Activated effector memory CD4-positive, alpha-beta T cell treated with Interleukin-2 at 50 U/mL for 16 hours (primary cell): ENCODE measurements at places on chromosomes 5 and 9.
A peak's percentile ranks its signal among the peaks of the same experiment; 100 is the strongest.

DNA sequence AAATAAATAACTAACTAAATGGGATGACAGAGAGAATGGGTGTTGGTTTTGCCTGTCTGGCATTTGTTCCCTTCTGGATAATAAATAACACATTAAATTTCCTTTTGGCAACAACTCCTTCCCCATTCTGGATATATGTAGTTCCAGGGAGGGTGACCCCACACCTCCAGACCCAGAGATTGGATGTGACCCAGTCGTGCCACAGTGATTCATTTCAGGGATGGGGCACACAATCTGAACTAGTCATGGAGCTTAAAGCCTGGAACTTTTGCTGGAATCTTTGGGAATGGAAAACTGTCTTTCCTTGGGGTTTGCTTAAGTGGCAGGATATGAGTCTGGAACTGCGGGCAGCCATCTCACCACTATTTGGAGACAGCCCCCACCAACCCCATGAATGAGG is 11.3 kb downstream of the KLF9 start:
- DNase-seq = no peak

GRCh38 chr5:143115381-143115780 is 288.1 kb downstream of the NR3C1 start:
- DNase-seq = no peak

DNA sequence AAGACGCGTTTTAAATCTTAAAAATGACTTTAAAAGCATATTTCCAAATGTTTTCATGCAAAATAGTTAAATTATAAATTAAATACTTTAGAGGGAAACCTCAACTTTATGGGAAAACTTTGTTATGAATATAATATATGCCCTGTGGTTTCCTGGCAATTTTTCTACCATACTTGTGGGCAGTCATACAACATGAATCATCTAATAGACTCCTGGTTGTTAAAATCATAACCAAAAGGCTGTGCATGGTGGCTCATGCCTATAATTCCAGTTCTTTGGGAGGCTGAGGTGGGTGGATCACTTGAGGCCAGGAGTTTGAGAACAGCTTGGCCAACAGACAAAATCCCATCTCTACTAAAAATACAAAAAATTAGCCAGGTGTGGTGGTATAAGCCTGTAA is 18.2 kb downstream of the ATP10B start:
- no peak for DNase-seq

- DNase-seq = no peak
These were observed 202.7 kb downstream of the ATP10B start for GRCh38 chr5:160649304-160649703.

- no peak for DNase-seq
These were observed 161.4 kb downstream of the SLIT3 start for GRCh38 chr5:169139480-169140050.

GRCh38 chr5:1594357-1595106 is 70.8 kb upstream of the LPCAT1 start:
- peak; percentile 21 for DNase-seq

DNA sequence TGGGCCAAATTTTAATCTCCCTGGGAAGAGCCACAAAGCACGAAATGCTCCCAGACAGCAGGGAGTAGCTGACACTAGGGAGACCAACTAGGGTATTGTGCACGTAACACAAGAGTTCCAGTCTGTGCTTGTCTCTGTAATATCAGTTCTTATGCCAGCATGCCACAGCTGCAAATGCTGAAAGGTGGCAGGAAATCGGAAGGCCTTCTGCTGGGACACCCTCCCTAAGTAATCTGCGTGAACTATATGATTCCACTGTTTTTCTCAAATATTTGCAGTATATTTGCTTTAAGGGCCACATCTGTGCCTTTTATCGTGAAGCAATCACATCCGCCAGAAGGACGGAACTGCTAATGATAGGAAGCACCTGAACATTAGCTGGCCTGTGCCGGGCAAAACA is 12.6 kb downstream of the VLDLR start:
- no peak for DNase-seq

- DNase-seq = peak; percentile 84
These were observed 10.3 kb upstream of the CD180 start for GRCh38 chr5:67206929-67207328.

- DNase-seq = no peak
These were observed 2205.1 kb upstream of the C9orf72 start for GRCh38 chr9:29778281-29778849.

DNA sequence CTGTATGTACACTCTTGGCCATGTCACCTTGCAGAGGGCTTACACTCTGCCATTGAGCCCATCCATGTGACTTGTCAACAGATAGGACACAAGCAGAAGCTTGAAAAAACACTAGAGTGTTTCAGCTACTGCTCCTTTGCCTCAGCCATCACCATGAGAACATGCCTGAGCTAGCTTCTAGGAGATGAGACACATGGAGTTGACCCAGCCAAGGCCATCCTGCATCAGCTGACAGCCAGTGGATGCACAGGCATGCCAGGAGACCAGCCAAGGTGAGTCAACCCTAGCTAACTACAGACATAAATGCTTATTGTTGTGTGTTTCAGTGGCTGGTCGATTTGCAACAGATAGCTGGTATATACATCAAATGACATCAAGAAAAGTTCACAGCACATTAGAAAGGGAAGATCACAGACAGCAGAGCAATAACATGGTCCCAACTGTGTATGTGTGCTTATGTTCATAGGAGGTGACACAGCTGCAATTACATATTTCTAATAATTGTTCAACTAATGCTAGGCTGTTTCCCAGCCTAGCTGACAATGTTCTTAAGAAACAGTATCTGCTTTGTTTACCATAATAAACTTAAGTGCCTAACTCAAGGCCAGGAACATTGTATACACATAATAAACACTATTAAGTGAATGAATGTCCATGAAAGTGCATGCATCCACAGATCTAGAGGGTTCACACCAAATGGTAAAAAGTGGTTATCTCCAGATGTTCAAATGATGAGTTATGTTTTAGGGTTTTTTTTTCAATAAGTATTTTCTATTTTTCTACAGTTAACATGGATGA is 105.7 kb downstream of the SPOCK1 start:
- no peak for DNase-seq

- no peak for DNase-seq
These were observed 400.0 kb upstream of the PDE4D start for GRCh38 chr5:60293518-60293917.

DNA sequence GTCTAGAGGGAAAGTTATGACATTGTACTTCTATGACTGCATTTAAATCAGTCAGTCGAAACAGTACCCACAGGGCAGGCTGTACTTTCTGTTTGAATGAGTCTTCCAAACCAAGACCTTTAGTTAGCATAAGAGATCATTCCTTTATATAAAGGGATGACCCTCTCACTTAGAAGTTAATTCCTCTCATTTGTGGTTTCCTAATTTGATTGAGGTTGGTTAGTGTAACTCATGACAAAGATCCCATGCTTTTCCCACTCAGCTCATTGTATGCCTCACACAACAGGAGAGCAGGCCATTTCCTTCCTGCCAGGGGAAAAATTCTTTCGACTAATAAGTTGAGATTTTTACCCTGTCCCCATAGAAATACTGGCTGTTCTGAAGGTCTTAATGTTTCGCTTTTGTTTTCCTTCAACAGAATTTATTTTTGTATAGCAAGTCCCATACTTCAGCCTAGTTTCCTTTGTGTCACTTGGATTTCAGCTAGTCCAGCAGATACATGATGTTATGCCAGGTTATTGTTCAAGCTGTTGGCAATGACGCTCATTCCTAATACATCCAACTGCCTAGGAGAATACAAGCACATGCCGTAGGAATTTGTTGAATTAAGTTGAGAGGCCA is 500.7 kb downstream of the SPATA31D1 start:
- DNase-seq = no peak

GRCh38 chr5:78568212-78568611 is 80.4 kb downstream of the LHFPL2 start:
- no peak for DNase-seq

DNA sequence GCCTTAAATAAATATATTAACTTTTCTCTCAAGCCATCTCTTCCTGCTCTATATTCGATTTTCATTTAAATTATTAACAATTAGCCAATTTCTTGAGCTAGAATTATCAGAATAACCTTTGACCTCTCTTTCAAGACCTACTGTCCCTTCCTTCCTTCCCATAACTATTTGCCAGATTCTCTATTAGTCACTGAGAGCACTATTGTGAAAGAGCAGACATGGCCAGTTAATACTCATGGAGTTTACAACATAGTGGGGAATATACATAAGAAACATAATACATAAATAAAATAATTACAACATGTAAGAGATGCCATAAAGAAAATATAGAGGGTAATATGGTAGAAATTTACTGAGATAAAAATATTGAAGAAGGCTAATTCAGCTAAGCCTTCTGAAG is 72.1 kb upstream of the CHD1 start:
- DNase-seq = no peak

DNA sequence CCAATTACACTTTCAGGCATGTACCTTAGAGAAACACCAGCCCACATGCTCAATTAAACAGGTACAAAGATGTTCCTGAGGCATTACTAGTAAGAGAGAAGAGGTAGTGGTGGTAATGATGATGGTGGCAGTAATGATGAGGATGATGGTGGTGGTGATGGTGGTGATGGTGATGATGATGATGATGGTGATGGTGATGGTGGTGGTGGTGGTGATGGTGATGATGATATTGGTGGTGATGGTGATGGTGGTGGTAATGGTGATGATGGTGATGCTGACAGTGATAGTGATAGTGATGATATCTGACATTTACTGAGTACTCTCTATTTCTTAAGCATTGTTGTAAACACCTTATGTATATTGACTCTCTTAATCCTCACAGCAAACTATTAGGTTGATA is 318.4 kb downstream of the NSG2 start:
- DNase-seq = no peak
